Globus pallidus (tissue), 1 donor: ENCODE measurements at places on chromosomes 11 and 22.

DNA sequence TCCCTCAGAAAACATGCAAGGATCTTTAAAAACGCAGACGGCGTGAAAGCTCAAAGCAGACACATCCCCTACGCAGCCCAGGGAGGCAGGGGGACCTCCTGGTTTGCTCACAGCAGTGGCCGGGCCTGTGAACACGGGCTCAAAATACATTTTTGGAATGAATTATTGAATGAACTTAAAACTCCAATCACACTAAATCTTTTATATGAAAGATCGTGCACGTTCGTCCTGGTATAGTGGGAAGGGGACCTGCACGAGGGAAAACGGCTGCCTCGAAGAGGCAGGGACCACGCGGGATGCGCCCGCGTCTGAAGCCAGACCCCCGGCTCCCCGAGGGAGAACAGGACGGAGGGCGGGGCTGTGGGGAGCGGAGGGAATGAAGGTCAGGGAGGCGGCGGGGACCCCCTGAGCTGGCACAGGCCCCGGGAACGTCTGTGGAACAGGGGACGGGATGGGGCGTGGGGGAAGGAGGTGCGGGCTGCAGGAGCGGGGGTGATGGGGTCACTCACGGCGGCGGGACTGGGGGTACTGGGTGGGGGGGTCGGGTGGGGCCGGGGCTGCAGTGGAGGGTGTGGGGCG is 1.3 kb upstream of the PANX2 start:
- no peak for DNase-seq

DNA sequence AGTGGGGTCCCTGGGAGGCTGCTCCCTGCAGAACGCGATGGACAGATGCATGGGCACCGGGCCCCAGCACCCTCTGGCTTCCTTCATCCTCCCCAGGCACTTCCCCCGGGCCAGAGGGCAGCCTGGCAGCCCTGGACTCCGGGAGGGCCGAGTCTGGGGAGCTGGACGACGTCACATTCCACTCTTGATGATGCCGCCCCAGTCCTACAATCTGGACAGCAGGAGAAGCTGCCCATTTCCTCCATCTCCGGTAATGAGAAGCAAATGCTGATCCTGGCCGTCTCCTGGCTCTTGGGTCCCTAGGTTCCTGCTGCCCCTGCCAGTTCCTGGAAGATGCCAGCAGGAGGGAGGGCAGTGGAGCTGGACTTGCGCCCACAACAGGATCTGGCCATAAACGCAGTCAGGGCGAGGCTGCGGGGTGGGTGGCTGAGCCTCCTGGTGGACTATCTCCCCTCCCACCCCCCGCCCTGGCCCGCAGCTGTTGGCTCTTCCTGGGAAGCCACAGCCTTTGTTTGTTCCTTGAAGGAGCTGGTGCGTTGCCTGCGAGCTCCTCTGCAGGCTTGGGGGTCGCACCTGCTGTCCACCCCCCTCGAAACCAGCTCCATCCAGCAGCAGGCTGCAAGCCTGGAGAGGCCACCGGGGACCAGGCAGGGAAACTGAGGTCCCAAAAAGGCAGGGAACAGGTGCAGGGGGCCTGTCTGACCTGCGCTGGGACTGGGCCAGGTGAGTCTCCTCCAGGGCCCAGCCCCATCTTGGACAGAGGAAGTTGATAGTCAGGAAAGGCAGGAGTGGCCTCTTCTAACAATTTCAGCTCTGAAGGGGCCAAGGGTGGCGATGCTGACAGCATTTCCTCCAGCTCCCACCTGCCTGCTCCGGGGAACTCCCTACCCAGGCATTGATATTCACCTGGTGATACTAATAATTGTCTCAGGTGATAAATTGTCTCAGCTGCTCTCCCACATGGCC is 17.9 kb upstream of the MUC6 start:
- DNase-seq: no peak

- DNase-seq: no peak
These were observed 26.5 kb downstream of the CTTN start for GRCh38 chr11:70424765-70425344.

GRCh38 chr11:76588455-76589325 is 81.9 kb downstream of the LRRC32 start:
- DNase-seq: no peak

DNA sequence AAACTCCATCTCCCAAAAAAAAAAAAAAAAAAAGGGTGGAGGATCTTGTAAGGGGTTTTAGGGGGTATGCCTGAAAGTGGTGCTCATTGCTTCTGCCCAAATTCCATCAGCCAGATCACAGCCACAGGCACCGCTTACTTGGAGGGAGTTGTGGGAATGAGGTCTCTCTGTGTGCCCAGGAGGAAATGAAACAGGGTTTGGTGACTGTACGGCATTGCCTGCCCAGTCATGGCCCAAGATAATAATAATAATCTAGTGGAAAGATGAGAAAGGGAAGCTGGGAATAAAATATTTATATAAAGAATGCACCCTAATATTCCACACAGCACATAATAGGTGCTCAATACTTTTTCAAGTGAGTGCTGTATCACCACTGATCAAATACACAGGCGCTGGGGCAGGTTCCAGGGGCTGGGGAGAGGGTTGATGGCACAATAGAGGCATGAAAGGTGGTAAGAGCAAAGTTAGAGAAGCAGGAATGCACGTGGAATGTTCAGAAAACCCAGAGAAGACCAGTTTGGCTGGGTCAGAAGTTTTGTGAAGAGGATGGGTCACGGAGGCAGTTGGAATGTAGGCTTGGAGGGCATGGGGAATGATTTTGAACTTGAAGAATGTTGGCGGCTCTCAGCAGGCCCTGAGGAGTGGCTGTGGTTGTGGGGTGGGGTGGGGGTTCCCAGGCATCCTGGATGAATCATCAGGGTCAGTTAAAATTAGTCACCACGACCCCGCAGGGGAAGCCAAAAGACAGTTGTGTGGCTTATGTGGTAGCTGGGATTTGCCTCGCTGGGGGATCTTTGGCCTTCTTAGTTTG is 12.5 kb upstream of the MB start:
- DNase-seq: no peak

- no peak for DNase-seq
These were observed 95.5 kb downstream of the PGR start for GRCh38 chr11:101034076-101034475.

DNA sequence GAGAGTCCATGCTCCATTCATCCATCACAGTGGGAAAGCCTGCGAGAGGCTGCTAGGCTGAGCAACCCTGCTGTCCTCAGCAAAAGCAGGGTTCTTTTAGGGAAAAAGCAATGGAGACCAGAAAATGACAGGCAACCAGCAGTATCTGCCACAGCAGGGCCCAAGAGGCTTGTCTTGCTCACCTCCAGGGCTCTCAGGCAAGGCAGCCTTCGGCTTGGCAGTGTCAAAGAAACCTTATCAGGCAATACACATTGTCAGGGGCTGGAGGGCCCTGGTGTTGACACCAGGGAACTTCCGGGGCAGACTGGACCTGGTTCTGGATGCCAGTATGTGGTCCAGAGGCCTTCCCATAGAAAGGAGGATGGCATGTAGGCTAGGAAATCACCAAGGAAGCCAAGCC is 10.2 kb upstream of the TLCD5 start:
- no peak for DNase-seq

GRCh38 chr22:30211124-30211820 is 35.3 kb downstream of the LIF start:
- DNase-seq: no peak

GRCh38 chr11:65776196-65776595 is 4.6 kb downstream of the AP5B1 start:
- no peak for DNase-seq

GRCh38 chr11:95070471-95070870 is 3.8 kb downstream of the SRSF8 start:
- DNase-seq: no peak

DNA sequence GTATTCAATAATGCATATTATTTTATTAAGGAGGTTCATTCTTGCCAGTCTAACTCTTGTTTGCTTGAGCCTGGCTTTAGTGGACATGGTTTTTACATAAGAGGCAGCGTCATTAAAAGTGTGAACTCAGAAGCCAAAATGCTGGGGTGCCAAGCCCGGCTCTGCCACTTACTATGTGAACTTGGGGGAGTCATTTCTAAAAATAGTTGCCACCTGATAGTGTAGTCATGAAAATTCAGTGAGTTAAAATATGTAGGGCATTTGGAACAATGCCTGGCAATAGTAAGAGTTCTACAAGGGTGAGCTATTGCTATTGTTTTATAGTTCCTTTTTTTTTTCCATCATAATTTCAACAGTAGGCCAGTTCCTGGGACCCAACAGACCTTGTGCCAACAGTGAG is 49.9 kb downstream of the TENM4 start:
- no peak for DNase-seq

GRCh38 chr11:32870676-32871075 is 21.9 kb upstream of the QSER1 start:
- no peak for DNase-seq
